ENCODE measurements at places on chromosomes 6 and 20.

GRCh38 chr20:38633577-38634093 is 32.0 kb downstream of the ARHGAP40 start:
- DNase-seq = no peak

DNA sequence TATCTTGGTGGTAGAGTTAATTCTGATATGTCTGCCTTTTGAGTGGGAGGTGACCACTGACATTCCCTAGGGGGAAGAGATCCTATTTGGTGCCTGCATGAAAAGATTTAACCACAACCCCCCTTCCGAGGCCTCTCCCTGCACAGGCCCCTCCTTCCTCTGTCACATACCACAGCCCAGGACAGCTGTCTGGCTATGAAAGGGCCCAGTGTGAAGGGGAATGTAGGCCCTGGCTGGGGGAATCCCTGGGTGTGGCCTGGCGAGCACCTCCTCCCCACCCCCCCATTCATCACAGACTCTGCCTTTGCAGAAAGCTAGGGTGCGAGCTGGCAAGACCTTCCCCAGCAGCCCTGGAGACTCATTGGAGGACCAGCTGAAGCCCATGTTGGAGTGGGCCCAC is 27.4 kb upstream of the MAPRE1 start:
- DNase-seq = no peak

GRCh38 chr20:11511821-11512220 is 405.9 kb upstream of the BTBD3 start:
- DNase-seq = no peak

DNA sequence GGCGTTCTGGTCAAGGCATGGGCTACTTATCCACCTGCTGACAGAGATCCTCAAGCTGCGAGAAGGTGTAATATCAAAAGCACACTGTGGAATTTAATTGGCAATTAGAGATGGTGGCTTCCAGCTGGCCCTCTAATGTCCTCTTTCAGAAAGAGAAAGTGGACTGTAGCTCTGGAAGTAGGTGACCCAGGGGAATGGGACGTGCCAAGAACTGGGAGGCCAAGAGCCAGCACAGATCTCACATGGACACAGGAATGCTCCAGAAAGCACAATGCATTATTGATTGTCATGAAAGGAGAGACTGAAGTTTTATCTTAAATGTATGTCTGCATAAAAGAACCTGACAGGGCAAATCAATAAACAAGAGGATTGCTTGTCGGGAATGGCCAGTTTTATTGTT is 198.6 kb upstream of the CDH4 start:
- DNase-seq = no peak

DNA sequence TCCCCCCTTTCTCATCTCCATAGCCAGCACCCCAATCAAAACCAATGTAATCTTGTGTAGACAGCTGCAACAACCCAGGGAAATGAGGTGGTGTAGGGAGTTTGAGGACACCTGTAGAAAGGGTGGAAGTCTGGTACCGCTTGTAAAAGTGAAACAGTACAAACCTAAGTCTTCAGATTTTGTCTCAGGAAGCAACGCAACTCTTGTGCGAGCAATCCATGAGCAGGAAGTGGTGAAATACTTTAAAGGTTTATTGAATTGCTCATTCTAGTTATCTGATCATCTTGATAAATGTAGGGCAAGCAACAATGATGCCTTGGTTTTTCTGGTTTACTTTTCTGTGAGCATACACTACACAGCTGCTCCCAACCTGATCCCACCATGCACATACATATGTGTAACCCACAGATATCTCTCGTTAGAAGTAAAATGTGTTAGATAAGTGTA is 71.1 kb upstream of the THEMIS start:
- DNase-seq = no peak

DNA sequence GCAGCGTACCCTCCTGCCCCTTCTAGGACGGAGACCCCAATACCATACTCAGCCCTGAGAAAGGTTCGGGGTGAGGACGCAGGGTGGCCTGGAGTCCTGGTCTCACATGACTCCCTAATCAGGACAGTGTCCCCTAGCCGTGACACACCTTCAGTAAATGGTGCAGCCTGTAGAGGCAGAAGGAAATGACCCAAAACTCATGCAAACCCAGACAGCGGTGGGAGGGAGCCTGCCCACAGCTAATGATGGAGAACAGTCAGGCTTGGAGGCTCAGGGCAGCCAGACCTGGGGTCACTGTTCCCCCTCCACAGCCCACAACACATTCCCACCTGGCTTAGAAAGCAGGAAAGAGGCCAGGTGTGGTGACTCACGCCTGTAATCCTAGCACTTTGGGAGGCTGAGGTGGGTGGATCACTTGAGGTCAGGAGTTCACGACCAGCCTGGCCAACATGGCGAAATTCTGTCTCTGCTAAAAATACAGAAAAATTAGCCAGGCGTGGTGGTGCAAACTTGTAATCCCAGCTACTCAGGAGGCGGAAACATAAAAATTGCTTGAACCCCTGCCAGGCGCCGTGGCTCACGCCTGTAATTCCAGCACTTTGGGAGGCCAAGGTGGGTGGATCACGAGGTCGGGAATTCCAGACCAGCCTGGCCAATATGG is 8.8 kb upstream of the HMGA1 start:
- DNase-seq = no peak

Measured in thoracic aorta (tissue), 2 donors.